H4 (cell line): ENCODE measurements at places on chromosomes 12 and 14.

DNA sequence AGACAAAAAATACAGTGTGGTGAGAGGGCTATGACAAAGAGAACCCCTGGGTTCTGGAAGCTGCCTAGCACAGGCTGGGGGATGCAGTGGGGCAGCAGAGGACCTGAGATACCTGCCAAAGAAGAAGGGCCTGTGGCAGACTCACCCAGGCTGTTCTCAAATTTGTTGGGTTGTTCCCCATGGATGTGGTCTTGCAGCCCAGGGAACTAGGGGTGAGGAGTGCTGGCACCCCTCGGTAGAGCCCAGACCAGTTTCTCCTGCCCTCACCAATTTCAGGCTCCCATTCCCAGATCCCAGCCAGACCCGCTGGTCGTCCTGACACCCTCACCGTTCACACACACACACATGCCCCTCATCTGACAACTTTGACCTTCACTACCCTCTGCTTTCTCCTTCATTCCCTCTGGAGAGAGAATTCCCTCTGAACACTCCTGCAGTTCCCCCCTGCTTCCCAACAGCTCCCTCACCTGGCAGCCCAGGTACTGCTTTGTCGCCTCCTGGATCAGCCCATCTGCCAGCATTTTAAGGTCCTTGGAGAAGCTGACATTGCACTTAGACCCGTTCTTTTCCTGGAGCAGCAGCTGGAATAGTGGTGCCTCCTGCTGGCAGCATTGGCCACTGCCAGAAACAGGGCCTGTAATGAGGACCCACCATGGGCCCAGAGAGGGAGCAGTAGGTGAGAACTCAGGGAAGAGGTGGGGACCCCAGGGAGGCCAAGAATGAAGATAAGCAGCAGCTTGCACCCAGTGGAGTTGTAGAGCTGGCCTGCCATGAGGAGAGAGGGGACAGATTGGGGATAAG, 5.9 kb upstream of the GDF11 start:
- peak; percentile 80 for DNase-seq

DNA sequence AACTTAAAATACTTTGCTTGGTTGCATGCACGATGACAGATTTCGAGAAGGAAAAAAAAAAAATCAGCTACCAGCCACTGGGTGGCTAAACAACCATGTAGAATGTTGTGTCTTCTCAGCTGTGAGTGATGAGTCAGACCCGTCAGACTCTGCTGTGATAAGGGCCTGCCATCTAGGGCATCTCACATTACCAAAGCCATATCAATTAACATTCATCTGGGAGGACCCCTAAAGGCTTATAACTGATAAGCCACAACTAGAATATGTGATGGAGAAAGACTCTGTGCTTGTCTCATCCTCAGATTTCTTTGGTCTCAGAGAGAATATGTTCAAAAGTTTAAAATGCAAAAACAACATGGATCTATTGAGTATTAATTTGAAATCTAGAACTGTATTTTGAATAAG, 111.5 kb downstream of the PAX9 start:
- DNase-seq, result peak; percentile 43

GRCh38 chr14:93544212-93544611, 113.5 kb downstream of the UNC79 start:
- no peak for DNase-seq

GRCh38 chr14:79248126-79248525, 963.2 kb downstream of the DIO2 start:
- no peak for DNase-seq

DNA sequence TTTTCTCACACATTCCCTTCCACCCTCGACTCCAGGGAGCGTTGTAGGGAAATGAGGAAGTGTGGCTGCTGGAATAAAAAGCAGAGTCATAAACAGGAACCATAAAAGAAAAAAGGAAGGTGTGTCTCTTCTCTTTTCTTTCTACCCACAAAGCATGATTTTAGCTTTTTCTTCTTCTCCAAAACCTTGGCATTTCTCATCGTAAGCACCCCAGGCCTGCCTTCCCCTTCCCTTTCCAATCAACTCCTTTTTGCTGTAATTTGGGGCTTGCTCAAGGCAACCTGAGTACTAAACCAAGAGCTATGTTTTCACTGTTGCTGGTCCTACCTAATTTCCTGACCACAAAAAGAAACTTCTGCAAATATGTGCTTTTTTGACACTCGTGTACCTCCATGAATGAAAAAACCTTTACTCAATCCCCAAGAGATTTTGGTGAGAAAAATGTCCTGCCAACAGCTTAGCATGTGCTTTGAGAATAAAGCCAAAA, 9.2 kb downstream of the PLBD1 start:
- DNase-seq, result no peak

GRCh38 chr12:46260913-46261476, 7.8 kb downstream of the SLC38A1 start:
- DNase-seq, result no peak

DNA sequence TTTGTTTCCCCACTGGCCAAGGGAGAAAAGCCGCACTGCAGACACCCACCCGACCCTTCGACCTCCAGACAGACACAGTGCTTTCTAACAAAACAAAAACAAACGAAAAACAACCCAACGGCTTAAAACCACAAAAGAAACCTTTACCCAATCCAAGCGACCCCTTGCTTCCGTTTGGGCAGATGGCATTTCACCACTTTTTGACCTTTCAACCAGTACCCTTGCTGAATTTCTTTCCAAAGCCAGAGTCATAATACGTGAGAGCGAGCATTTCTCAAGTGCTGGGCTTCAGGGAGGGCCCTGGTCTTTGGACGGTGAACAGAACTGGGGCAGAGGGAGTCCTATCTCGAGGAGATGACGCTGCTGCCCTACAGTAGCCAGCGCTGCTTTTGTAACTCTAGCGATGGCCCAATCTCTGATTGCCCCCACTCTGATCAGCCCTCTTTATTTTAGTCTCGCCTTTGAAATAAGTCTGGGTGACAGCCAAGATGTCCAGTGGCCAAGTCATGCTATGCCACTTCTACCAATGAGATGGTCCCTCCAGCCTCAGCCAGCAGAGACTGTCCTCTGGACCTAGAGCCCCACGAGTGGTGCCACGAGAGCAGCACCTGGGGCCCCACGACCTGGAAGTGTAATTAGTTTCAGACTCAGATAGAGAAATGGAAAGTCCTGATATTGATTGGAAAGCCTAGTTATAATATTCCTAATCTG, 21.9 kb upstream of the ADIPOR2 start:
- no peak for DNase-seq

GRCh38 chr12:24424376-24424775, 474.9 kb upstream of the SOX5 start:
- DNase-seq, result no peak

DNA sequence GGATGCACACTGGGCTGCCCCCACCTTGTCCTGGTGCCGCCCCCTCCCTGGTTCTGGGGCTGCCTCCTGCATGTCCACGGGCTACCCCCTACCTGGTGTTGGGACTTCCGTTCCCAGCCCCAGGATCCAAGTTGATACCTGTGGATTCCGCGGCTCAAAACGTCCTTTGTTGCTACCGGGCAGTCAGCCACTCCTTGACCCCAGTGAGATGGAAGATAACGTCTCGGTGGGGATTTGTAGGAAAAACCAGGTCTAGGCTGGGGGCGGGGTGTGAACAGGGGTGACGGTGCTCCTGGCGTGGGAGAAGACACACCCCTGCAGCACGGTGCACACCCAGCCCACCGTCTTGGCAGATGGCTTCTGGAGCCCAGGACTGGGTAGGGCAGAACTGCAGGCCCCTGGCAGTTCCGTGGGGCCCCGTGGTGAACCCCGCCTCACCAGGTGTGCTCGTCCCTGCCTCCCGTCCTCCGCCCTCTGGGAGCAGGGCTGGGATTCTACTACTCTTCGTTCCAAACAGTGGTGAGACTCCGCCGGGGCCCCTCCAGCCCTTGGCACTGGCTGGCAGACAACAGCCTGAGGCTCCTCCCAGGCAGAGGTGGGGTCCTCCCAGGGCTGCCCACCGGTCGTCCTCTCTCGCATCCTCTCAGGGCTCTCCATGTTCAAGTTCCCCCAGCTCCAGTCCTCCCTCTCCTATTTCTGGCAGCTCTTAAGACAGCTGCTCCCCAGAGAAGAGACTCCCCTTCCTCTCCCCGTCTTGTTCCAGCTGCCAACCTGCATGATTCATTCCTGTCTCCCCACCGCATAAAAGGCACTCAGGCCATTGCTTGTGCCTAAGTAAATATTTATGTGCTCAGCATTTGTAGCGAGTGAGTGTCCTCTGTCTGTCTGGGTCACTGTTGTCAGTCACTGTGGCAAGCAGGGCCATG, 75.5 kb downstream of the FBXL14 start:
- peak; percentile 94 for DNase-seq

DNA sequence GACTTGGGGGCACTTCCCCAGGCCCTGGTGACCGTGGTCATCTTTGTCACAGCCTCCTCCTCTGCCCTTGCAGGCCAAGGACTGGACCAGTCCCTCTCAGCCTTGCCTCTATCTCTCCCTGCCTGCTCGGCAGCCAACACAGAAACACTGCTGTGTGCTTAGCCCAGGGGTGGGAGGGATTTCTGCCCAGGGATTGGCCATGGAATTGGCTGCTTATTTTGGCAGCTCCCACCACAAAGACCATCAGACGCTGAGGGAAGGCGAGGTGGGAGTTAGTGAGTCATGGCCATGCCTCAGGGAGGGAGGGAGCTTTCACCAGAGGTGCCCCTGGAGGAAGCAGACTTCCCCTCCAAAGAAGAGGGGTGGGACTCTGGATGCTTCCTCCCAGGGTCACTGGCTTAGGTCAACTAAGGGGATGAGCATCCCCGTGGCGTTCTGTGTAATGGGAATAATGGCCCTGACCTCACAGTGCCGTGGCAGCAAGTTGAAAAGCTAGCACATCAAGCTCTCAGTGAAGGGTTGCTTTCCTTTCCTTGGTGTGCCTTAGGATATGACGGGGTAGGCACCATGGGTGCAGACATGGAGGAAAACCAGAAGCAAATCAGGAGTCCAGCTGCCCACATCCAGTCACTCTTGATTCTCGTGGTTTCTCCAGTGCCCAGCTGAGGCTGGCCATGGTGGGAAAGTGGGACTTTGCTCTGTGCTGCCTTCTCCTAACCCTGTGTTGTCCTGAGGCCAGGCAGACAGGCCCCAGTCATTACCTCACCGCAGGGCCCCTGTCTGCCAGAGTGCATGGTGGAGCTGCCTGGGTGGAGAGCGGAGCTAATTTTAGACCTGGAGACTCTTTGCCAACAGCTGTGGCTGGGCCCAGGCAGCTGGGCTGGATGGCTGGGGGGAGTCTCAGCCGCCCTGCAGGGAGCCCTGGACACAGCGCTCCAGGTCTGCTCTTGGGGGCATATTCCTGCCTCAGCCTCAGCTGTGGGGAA, 21.4 kb downstream of the B4GALNT3 start:
- DNase-seq, result peak; percentile 88

- DNase-seq, result no peak
Measured at GRCh38 chr14:70711451-70711850, 69.7 kb downstream of the TTC9 start.

DNA sequence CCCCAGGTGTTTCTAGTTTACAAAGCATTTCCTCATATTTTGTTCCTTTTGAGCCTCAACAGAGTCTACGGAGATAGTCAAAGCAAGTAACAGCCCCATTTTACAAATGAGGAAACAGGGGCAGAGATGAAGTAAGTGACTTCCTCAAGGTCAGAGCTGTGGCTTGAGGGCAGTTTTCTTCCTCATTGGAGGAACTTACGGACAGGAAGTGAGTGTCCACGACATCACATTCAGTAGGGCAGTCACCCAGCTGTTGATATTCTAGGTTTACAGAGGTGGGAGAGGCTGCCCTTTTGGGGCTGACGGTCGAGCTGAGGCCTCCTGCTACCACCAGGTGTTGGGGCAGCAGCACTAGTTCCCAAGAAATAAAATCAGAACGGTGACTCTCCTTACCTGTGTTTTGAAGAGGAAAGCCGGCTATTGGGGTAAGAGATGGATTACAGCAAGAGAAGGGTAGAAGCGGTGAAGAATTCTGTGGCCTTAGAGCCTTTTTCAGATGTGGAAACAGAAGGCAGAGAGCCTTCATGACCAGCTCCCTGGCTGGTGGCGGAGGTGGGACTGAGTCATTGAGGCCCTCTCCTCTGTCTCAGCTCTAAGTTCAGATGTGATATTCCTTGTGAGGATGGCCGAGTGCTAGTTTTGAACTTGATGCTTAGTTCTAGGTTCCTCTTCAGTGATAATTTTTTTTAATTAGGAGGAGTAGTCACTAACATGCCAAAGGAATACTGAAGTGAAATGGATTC, 41.7 kb downstream of the SUSD6 start:
- no peak for DNase-seq

- peak; percentile 43 for DNase-seq
Measured at GRCh38 chr12:113174461-113175384, 10.6 kb downstream of the DDX54 start.

DNA sequence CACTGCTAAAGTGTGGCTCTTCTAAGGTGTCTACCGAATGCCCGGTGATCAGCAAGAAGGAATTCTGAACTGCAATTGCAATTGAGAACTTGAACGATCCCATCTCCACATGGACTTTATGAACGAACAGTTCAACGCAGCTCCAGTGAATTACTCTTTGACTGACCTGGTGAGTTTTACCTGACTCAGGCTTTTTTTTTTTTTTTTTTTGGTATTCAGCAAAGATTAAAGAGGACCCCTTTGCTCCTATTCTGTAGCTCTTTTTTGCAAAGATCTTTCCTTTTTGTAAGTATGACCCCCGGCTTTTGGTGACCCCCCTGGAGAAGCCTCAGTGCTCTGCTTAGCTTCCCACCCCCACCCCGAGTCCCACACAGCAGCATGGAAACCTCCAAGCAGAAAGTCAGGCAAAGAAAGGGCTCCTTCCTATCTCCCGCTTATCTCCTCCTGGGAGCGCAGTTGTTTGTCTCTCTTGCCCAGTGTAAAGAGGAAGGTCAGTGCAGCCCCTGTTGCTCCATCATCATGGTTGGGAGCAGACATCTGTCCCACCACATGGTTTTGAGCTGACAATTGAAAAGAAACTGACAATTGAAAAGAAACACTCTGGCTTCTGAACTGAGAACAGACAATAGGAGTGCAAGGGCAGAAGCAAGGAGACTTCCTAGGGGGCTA, 72.1 kb upstream of the DIO3 start:
- DNase-seq, result no peak

GRCh38 chr12:113149361-113150150, at the start of gene CFAP73:
Gene CFAP73, plus strand, starts transcription at chr12:113149724. Its CDS starts 134 bp downstream, at chr12:113149858.
- DNase-seq, result peak; percentile 93

DNA sequence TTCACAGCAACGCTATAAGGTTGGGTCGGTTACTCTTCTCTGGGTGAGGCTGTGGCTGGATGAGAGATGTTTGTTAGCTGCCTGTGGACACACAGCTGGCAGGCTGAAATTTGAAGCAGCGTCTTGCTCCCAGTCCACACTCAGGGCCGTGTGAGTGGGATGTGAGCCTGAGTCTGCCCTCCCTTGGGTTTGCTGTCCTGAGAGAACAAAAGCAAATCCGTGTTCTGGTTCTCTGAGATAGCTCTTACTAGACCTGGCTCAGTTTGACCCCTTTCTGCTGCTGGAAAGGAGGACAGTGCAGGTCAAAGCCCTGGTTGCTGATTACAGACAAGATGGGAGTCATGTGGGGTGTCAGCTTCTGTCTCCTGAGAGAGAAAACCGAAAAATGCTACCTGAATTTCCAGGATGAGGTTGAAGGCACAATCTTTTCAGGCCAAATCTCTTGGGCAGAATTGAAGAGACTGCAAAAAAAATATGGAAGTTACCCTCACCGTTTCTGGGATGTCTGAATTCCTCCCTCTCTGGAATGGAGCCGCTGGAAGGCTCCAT, 270.8 kb downstream of the ZFP36L1 start:
- no peak for DNase-seq

- no peak for DNase-seq
Measured at GRCh38 chr12:122159882-122160281, 14.1 kb downstream of the IL31 start.

- DNase-seq, result no peak
Measured at GRCh38 chr12:57724936-57725740, 13.4 kb downstream of the AGAP2 start.
